ENCODE measurements at places on chromosomes 11 and 22.
A peak's percentile ranks its signal among the peaks of the same experiment; 100 is the strongest.

DNA sequence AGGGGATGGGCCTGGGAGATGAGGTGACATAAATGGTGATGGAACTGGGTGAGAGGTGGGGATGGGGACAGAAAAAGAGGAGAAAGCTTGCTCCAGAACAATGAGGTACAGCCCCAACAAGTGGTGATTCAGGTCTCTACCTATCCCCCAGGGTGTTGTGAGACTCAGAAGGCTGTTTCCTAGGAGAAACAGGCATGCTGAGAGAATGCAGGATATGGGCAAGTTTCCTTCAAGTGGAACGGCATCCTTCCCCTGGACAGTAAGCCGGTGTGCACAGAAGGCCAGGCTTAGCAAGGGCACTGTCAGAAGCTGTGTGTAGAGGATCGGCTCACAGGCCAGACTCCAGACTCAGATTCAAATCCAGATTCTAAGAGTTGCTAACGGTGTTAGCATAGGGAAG is 34.1 kb upstream of the CRTAM start:
- DNase-seq: no peak

DNA sequence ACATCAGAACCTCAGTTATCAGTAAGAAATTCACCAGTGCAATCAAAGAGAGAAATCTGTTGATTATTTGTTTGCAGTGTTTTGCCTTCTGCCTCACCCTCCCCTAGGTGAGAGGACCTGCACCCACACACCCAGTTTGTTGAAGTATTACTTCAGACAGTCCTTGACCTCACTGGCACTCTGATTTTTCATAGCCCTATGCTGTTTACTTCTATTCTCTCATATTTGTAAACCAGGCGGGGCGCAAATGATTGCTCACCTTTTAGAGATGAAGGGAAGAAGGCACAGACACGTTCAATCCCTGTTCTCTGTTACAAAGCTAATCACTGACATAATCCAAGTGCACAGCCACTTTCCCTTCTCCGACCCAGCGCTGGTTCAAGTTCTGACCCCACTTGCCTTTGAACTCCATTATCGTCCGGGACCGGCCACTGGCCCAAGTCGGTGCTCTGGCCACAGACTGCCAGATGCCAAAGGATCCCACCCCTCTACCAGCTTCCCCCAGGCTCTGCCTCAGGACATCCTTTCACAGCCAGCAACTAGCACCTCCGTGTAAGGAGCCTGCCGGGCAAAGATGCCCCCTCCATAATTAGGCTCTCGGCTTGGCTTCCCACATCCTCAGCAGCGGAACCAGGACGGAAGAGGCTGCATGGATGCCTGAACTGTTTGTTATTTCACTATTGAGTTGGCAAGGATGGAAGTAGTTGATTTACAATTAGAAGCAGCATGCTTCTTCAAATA is 1.7 kb downstream of the ETS1 start:
- no peak for DNase-seq

GRCh38 chr22:37746366-37747079 is 49.7 kb downstream of the TRIOBP start:
- DNase-seq: no peak

DNA sequence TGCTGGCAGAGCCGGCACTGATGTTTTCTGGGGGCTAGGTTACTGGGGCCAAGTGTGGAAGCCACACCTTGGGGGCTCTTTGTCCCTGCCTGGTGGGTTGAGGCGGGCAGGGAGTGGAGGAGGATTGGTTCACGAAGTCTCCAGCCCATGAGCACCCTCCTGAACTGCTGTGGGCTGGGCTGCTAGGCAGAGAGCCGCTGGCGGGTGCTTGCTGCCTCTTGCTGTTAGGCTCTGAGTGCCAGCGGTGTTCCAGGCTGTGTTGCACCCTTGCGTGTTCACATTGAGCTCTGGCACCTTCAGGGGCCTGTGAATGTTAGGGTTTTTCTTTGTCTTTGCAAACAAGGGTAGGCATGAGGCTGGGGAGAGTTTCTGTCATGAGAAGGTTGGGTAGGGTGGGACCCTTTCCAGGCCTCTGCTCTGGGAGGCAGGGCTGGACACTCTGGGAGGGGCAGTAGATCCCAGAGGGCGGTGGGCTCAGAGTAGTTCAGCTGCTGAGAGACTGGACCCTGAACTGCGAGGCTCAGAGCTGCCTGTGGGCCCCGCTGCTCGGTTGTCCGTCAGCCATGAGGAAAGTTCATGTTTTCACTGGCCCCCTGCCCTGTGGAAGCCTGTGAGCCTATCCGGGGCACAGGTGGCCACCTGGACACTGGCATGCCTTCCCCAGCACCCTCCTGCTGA is 24.0 kb upstream of the TMEM191C start:
- no peak for DNase-seq

DNA sequence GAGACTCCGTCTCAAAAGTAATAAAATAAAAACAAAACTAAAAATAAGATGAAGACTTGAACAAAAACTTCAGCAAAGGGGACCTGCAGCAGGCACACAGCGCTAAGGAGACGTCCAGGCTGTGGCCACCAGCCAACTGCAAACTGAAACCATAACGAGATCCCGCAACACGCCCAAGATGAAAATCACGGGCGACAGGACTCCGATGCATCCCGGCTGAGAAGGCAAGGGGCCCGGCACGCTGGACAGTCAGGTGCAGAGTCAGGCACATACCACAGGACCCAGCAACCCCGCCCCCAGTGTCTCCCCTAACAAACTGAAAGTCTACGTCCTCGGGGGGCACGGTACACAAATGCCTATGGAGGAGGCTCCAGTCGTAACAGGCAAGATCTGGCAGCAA is 9.2 kb downstream of the HRAS start:
- DNase-seq: no peak

GRCh38 chr11:73143126-73143838 is 1.2 kb upstream of the FCHSD2 start:
- DNase-seq: no peak

- peak; percentile 78 for DNase-seq
Measured at GRCh38 chr22:31630331-31631329, 31.4 kb downstream of the PISD start.

DNA sequence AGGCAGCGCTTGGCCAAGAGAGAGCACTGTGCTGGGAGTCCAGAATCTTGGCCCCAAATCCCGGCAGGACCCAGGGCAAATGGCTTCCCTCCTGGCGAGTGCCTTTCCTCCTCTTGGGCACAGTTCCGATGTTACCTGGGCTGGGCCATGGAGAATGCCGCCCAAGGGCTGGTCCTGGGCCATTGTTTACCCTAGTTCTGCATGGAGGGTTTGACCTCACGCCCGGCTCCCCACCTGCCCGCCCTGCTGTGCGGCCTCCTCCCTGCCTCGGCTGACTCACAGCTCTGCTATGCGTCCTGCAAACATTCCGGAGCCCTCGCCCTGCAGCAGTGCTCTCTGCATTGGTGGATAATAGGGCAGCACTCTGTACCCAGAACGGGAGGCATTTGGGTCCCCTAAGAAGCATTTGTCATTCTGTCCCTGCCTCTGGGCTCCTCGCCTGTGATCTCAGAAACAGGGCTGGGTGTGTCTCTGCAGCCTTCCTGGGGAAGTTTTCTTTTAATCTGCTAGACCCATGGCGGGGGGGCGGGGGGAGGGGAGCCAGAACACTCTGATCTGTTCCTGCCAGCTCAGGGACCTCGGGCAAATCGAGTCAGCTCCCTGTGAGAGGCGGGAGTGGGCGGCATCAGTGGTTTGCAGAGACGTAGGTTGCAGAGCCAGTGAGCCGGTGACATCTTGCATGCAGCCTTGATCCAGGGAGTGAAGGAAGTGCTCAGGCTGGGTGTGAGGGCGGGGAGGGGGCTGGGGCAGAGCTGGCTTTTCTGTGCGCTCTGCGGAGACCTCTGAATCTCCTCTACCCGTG is 32.9 kb upstream of the SMIM38 start:
- peak; percentile 14 for DNase-seq

- DNase-seq: no peak
Measured at GRCh38 chr11:114553642-114554041, 6.0 kb downstream of the NXPE1 start.

- DNase-seq: peak; percentile 52
Measured at GRCh38 chr22:50530877-50531545, 1.2 kb upstream of the TYMP start.

- no peak for DNase-seq
Measured at GRCh38 chr11:23058656-23059055, 198.4 kb upstream of the CCDC179 start.

DNA sequence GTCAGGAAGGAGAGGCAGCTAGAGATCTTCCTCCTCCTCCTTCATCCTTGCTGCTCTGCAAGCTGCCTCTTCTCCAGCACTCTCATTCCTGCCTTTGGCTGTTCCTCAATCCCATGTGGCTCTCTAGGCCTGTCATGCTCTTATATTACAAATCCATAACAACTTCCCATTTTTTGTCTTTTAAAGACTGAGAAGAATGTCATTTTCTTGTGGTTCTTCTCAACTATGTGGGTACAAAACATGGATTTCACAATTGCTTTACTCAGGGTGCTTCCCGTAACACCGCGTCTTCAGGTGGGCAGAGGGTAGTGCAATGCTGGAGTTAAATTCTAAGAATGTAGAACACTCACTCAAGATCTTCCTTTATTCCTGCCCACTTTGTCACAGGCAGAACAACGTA is 6.8 kb upstream of the CAT start:
- DNase-seq: no peak

DNA sequence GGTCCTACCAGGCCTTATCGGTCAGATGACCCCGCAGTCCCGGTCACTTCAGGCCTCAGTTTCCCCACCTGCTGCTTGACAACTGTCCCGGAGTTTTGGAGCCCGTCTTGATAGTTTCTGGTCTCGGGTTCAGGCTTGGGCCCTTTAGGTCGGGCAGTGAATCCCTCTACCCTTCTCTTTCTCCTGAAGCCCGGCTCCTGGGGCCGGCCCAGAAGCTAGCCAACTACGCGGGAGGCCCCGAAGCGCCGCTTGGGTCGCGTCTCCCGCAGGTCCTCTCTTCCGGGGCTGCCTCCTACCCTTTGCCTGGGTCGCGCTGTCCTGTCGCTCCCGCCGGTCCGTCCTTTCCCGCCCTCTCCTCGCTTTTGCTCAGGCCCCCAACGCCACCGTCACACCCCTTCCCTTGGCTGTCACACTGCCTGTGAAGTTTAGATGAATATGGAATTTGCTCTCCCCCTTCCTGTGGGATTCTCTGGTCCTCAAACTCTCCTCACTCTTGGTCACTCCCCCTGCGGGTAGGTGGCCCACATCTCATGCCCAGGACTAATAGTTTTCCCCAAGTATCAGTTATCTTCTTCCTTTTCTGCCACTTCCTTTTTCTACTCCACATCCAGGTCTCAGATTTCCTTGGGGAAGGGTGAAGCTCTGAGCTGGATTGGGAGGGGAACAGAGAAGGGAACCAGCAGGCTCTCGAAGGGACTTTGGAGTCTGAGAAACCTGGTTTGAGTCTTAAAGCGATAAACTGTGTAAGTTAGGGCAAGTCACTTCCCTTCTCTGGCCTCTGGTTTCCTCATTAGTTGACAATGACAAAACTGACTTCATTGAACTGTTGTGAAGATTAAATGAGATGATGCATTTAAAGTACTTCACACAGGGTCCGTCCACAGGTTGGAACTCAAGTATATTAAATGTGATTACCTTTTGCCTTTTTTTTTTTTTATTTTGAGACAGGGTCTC is 790 bp downstream of the RAB1B start:
- DNase-seq: no peak

GRCh38 chr22:37267135-37267587 is 15.1 kb upstream of the CYTH4 start:
- DNase-seq: peak; percentile 52

GRCh38 chr11:10499874-10500601 is 40.9 kb downstream of the RNF141 start:
- DNase-seq: no peak

- DNase-seq: no peak
Measured at GRCh38 chr11:22798901-22799300, 30.7 kb downstream of the SVIP start.

- DNase-seq: no peak
Measured at GRCh38 chr11:18145025-18145424, 12.7 kb downstream of the MRGPRX3 start.

DNA sequence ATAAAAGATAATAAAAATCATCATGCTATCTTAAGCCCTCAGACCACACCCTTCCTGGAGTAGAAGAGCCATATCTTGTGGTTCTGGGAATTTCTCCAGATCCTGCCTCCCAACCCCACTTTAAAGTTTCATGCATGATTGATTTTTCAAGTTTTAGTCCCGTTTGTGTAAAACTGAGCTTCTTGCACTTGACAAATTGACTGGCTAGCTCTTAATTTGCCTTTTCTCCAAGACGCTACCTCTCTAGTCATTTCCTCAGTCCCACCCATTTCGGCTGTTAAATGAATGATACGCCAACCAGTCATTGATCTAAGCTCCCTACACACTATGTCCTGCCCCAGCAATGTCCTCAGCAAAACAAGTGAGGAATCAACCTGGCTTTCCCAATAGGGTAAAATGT is 71.8 kb upstream of the TEAD1 start:
- DNase-seq: no peak

- no peak for DNase-seq
Measured at GRCh38 chr22:50734343-50734771, 3.6 kb upstream of the ACR start.

- DNase-seq: no peak
Measured at GRCh38 chr22:50546326-50547262, 895 bp downstream of the KLHDC7B start.

GRCh38 chr22:36194971-36195370 is 6.6 kb downstream of the APOL4 start:
- DNase-seq: no peak

DNA sequence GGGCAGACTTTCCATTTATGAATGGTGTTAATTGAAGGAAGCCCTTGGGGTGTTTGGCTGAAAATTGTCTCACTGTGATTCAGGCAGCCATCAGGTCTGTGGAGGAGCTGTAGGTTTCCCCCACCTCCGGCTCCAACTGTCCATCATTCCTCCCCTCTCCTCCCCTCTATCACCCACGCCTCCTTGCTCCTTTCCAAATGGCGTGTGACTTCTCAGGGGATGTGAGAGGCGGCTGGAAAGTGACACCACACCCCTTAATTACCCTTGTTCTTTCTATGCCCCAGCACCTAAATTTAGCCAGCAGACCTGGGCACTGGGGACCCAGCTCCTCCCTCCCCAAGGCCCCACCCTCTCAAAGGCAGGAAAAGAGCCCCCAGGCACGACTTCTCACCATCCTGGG is 38.1 kb upstream of the SYT7 start:
- no peak for DNase-seq

DNA sequence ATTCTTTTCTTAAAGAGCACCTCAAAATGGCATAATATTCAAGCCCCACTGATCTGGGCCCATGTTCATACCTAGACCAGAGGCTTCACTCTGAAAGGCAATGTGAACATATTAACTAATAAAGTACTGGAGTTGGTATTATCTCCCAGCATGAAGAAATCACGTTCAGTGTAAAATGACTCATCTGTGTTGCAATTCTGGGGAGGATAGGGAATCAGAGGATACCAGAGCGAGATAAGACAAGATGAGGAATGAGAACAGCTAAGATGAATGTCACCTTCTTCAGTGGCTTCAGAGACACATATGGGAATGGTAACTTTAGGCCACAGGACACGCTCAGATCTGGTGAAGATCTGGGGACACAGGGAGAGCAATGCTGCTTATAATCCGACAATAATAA is 121.1 kb downstream of the NTM start:
- no peak for DNase-seq

DNA sequence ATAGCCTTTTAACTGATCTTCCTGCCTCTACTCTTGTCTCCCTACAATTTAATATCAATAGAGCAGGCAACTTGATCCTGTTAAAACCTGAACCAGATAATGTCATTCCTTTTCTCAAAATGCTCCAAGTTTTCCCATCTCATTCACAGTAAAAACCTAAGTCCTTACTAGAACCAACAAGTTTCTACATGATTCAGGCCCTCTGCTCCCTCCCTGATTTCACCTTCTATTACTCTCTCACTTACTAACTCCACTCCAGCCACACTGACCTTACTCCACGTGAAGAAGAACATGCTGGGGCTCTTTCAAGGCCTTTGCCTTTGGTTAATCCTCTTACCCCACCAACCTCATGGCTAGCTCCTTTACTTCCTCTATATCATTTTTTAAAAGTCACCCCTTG is 71.1 kb downstream of the PRCP start:
- DNase-seq: no peak
